ENCODE measurements at places on chromosomes 1 and 21.

DNA sequence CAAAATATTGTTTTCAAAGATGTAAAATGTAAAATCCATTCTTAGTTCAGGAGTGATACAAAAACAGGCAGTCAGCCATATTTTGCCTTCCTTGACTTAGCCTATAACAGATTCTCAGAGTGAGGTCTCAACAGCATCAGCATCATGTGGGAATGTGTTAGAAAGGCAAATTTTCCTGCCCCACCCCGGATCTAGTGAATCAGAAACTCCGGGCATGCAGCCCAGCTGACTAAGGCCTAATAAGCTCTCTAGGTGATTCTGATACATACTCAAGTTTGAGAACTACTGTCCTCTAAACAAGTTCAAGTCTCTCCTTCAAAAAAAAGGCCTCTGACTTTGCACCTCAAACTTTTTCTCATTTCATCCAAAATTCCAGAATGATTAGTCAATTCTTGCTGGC lies 46.9 kb upstream of the PRRC2C start:
- peak; percentile 46 for DNase-seq

DNA sequence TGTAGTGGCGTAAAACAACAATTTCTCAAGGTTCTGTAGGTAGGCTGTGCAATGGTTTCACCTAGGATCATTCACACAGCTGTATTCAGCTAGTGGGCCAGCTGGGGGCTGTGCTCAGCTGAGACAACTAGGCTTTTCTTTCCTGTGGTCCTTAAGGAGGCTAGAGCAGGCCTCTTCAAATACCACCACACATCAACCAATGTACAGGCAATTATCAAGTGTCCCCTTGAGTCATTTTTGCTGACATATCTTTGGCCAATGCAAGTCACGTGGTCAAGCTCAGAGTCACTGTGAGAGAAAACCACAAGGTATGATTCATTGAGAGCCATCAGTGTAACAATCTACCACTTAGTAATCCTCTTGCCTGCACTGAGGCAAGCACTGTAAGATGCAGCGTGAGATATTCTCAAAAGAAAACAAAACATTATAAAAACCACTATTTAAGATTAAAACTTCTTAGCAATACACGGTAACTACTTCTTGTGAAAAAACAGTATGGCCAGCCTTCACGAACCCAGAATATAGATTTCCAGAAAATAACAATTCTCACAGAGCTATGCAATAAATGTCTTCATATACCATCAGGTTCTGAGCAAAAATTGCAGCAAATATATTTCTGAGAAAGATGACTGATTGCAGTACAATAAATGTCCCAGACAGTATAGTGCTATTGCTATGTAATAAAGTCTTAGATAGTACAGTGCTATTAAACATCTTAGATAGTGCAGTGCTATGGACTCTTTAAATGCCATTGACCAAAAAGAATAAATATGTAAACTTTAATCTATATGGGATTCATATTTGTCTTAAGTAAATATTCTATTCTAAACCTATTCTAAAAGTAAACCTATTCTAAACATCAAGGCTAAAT lies 55.3 kb downstream of the NME7 start:
- DNase-seq = no peak

DNA sequence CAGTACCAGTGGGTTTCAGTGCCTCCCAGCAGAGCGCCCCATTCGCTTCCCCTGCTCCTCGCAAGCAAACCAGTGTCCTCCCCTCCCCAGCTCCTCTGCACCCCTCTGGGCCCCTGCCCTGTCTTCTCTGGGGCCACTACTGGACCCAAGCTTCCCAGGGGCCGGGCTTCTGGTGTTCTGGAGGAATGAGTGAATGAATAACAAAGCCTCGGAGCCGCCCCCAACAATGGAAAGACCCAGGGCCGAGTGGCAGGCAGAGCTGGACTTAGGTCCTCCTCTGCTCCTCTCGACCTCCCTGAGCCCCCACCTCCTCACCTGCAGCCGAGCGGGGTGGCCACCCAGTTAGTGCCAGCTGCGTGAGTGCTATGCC lies 37.6 kb downstream of the MATN1 start:
- DNase-seq = no peak

DNA sequence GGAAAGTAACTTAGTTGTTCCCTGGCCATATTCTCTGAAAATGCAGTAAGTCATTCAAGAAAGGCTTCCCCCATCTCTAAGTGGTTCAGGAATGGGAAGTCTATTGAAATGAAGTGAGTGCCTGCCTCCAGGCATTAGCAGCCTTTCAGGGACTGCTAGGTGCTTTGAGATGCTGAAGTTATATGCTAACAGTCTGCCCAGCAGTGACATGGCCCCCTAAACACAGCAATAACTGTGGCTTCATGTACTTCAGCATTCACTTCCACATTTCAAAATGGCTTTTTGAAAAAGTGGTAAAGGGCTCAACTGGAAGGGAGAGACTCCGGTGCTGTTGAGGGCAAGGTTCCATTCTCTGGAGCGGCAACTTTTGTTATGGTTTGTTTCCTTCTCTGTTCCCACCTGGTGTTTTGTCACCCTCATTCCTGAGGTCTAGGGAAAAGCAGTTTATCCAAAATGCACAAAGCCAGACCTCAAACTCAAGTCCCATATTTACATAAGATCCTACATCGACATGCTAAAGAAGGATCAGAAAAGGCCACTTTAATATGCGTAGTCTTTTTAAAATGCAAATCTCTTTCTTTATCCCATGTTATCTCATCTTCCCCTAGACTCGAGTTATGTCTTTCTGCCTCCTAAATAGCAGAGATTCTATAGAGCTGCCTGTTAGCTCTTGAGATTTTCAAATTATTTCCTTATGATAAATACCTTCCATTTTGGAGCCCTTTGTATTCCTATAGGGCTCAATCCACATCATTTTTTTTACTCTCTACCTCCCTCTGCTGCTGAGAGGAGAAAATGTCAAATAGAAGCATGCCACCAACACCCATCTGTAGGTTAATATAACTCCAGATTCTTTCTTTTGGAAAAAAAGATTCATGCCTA lies 34.2 kb upstream of the LRRC8C start:
- no peak for DNase-seq

- DNase-seq = no peak
Measured at GRCh38 chr21:26070822-26071425, 99.6 kb downstream of the APP start.

- no peak for DNase-seq
Measured at GRCh38 chr1:43232074-43232473, 37.7 kb upstream of the TMEM125 start.

Data from left ventricle myocardium inferior (tissue), 1 donor.